Urinary bladder (tissue), 4 donors: ENCODE measurements at places on chromosomes 13 and 19. TPM values are rescaled to one million over a fixed set of nuclear protein-coding genes. Genes with fewer than 3 reads are reported as not detected.

GRCh38 chr13:90201676-90202460, 1145.6 kb upstream of the MIR17HG start:
- no peak for DNase-seq

DNA sequence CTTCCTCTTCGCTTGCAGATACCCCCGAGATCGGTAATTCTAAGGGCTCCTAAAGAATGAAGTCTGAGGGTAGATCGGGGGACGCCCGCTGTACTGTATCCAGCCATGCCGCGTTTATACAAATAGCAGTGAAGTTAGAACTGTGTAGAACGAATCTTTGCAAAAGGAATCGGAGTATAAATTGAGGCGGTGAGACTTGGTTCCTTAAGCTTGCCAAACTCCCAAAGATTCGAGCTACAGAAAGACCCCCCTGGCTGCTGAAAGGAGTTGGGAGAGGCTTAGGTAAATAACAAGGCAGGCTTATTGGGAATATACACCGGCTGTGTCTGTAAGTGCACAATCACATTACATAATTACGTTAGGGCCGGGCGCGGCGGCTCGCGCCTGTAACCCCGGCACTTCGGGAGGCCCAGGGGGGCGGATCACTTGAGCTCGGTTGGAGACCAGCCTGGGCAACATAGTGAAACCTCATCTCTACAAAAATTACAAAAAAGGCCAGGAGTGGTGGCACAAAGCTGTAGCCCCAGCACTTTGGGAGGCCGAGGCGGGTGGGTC, 12.2 kb downstream of the TMEM160 start:
- no peak for DNase-seq

DNA sequence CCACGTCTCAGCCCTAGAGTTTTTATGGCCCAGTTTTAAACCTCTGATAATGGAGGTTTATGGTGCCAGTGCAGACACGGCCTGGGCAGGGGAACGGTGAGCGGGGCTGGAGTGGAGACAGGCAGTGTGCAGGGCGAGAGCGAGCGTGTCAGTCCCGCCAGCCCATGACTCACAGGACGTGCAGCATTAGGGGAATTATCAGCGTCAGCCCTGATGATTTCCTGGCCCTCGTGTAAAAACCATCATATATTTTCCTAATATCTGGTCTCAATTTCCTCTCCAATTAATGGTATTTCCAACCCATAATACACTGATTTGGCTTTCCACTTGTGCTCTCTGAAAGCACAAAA, 104.6 kb upstream of the VSTM2B start:
- DNase-seq, result no peak

GRCh38 chr13:99301913-99302636, 5.1 kb downstream of the GPR183 start:
- no peak for DNase-seq

- DNase-seq, result peak; percentile 73
Observed at GRCh38 chr19:10227026-10227971, 3.8 kb downstream of the S1PR2 start.

- no peak for DNase-seq
Observed at GRCh38 chr13:22110368-22110767, 439.5 kb downstream of the FGF9 start.

- DNase-seq, result no peak
Observed at GRCh38 chr19:1225440-1226226, 12.2 kb downstream of the CBARP start.

DNA sequence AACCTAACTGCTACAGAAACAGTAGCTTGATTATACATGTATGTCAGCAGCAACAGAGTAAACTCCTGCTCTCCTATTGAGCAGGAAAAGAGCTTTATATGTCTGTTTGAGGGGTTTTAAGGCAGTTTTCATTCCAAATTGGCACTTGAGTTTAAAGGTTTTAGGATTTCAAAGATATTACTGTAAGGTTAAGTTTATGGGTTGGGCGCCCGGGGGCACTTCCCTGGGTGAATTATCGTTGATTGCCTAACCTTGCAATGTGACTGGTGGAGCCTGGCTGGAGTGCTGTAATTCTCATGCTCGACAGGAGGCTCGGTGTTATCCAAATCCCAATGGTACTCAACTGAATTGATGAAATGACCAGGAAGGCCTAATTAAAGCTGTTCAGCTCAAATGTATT, 1586.1 kb downstream of the OLFM4 start:
- DNase-seq, result no peak

DNA sequence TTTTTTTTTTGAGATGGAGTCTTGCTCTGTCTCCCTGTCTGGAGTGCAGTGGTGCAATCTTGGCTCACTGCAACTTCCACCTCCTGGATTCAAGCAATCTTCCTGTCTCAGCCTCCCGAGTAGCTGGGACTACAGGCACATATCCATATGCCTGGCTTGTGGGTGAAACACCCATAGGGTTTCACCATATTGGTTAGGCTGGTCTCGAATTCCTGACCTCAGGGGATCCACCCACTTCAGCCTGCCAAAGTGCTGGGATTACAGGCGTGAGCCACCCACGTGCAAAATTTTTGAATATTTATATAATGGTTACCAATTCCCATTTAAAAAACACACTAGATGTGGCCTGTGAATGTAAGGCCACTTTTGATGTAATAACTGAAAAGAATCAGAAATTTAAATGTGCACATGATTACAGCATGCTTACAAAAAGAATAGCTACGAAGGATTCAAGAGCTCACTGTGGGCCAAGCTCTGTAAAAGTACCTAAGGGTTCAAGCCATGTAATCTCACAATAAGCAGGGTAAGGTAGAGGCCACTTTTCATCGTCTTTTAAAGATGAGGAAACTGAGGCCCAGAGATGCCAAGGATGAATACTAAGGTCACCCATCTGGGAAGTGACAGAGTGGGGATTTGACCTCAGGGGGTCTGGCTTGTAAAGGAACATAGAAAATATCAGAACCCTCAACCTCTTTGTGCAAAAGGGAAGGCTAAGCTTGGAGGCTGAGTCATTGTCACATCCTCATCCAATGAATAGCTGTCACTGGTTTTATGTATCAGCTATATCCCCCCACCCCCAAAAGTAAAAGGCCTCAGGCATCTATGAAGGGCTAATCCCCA, 17.8 kb downstream of the TNFSF14 start:
- DNase-seq, result no peak

GRCh38 chr19:30325676-30326392, 46.4 kb upstream of the ZNF536 start:
- no peak for DNase-seq

- DNase-seq, result no peak
Observed at GRCh38 chr13:94822356-94822755, 110.0 kb upstream of the SOX21 start.

GRCh38 chr13:109160357-109160756, 530.9 kb downstream of the MYO16 start:
- DNase-seq, result no peak

- DNase-seq, result no peak
Observed at GRCh38 chr13:98144801-98145350, 2.0 kb downstream of the FARP1 start.

- no peak for DNase-seq
Observed at GRCh38 chr13:41496420-41497234, 39.3 kb downstream of the RGCC start.

DNA sequence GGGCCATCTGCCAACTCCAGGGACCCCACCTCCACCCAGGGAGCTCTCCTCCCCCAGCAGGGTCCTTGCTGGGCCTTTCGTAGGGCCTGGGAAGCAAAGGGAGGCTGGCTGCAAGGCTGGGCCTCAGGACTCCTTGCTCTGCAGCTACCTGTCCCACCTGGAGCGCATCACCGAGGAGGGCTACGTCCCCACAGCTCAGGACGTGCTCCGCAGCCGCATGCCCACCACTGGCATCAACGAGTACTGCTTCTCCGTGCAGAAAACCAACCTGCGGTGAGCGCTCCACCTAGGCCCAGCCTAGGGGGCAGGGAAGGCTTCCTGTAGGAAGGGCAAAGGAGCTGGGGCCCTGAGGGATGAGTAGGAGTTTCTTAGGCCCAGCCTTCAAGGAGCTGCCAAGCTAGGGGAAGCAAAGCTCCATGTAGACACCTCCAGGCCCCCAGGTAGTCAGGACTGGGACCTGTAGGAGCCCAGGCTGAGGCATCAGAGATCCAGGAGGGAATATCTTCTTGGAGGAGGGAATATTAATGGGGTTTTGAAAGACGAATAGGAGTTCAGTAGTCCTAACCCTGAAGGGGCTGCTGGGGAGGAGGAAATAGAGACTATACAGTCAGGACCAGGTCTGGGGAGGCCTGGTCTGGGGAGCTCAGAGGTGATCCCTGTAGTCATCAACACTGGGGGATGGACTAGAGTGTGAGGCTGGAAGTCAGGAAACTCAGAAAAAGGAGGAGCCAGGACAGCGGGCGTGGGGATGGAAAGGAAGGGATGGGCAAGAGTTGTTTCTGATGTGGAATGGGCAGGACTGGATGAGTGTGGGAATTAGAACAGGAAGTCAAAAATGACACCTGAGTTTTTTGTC, 16.0 kb downstream of the GNA15 start:
- no peak for DNase-seq

GRCh38 chr19:29667901-29668341, 2.7 kb downstream of the PLEKHF1 start:
- no peak for DNase-seq

- DNase-seq, result no peak
Observed at GRCh38 chr19:3387645-3388589, 21.5 kb downstream of the NFIC start.

GRCh38 chr13:33352526-33352925, 67.0 kb upstream of the STARD13 start:
- no peak for DNase-seq

GRCh38 chr19:45952686-45953505, 20.8 kb downstream of the NOVA2 start:
- no peak for DNase-seq

DNA sequence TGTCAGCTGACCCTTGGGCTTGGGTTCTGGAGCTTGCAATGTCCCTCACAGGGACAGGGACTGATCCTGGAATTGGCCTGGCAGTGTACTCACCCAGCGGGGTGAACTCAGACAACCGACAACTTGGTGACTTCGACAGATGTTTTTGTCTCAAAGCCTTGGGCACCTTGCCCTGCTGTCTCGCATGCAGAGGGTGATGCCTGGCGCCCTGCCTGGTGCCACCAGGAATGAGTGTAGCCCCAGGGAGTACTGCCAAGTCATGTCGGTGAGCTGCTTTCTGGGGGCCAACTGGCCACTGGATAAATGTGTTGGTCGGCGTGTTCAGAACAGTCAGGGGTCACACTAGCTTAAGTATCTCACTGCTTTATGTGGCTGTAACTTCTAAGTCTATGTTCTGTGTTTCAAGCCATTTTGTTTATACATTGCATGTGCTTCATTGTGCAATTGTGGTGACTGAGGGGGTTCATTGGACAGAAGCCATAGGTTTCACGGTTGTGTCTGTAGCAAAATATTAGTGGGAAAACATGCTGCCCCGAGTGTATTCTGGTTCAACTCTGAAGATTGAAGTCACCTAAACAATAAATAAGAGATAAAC, 96.3 kb upstream of the TNFSF11 start:
- DNase-seq, result no peak

- no peak for DNase-seq
Observed at GRCh38 chr13:112174476-112175110, 107.6 kb downstream of the SOX1 start.

DNA sequence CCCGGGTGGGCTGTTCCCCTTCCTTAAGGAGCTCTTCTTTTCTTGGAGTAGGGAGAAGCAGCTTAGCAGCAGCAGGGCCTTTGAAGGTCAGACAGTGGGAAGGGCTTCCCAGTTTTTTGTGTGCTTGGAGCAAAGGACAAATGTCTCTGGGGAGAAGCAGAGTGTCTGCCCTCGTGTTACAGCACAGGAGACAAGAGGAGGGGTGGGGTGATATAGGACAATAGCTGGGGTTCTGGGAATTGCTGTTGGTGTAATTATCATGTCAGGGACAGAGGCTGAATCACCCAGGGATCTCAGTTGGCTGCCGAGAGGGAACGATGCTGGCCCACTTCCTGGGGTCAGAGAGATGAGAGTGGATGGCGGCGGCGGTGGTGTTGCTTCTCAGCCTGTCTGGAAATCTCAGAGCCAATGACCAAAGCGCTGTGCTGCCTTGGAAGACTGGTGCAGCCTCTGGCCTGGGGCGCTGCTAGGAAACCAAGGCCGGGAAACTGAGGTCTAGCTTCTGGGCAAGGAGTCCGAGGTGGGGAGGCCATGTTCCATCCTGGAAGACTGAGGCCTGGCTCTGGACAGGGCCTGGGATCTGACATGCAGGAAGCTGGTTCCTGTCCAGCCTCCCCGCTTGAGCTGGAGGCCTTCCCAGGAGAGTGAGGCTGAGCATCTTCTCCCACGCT, 1.2 kb downstream of the INAFM1 start:
- DNase-seq, result no peak

GRCh38 chr13:28475916-28476725, 18.8 kb downstream of the FLT1 start:
- DNase-seq, result no peak

ANGPTL4 gene
- total RNA-seq, result 1.3 TPM

INSL3 gene
- total RNA-seq, result not detected

SULT2A1 gene
- 0.90 TPM for total RNA-seq

ZNF66 gene
- total RNA-seq, result 25.4 TPM

IRGQ gene
- 26.2 TPM for total RNA-seq

FGF21 gene
- not detected for total RNA-seq

GAPDHS gene
- total RNA-seq, result not detected

KIR3DL1 gene
- not detected for total RNA-seq

CNMD gene
- total RNA-seq, result 0.42 TPM

TUBA3C gene
- not detected for total RNA-seq

PDX1 gene
- total RNA-seq, result not detected

STARD13 gene
- total RNA-seq, result 67.8 TPM

PINLYP gene
- 11.4 TPM for total RNA-seq

ZNF132 gene
- 11.9 TPM for total RNA-seq
